ENCODE measurements at places on chromosomes 6 and 20. TPM values are rescaled to one million over a fixed set of nuclear protein-coding genes. Genes with fewer than 3 reads are reported as not detected.

GRCh38 chr6:89412071-89413005, at the start of gene RRAGD:
RRAGD (minus strand) TSS chr6:89412273; CDS start chr6:89411993, 280 bp downstream.
- peak; percentile 1 for DNase-seq

DNA sequence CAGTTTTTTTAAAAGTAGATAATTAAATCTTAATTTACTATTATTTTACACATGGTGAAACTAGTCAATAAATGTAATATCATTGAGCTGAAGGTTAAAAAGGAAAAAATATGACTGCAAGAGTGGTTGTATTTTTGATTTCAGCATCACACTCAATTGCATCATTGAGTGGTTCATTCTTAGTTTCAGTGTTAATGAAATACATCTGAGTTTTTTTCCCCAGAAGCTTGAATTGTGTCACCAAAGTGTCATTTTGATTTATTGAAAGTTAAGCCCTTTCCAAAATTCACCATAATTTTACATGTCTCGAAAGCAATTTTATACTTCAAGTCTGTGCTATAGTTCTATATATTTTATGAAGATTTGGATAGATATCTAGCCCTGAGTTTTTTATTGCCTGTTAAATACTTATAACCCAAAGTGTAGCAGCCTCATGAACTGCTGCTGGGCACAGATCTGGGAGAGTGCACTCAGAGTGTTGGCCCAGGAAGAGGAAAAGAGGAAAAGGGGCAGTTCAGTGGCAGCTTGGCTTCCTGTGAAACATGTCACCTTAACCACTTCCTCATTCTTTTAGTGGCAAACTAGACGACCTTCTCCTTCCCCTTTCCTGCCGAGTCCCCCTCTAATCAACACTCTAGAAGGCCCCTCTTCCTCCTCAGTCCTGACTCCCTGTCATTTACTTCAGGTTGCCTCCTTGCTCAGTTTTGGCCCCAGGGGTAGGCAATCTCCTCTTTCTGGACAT, 140.7 kb downstream of the ESR1 start:
- no peak for DNase-seq

DNA sequence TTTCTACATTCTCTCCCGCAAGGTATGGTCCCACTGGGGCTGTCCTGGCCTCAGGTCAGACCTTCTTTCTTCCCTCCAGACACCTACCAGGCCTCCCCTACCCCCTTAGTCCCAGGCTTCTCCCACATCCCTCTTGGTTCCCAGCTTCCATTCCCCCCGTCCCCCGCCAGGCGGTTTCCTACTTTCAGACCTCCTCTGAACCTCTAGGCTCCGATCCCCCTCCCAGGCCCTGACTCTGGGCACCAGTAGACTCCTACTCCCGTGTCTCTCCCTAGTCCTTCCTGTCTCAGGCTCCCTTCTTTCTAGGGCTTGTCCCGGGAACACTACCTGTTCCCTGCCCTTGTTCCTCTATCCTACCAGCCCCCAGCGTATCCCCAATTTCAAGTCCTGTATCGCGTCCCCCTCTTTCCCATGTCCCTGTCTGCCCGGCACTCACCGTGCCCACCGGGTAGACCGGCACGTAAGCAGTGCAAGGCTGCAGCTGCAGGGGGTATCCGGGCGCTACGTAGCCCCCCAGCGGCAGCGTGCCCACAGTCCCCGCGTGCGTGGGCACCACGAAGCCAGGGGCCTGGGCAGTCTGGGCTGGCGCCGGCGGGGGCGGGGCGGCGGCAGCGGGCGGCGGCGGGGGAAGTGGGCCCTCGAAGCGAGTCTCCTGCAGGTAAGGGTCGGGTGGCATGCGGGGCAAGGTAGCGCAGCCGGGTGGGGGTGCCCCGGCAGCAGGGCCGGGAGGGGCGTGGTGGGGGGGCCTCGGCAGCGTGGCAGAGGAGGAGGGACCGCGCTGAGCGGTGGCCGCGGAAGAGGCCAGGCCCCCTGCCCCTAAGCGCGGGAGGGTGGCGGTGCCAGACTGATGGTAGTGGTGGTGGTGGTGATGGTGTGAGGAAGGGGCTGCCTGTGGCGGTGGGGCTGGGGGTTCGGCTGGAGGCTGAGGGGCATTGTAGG, 1.5 kb downstream of the PRRT1 start:
- DNase-seq: no peak

OPRM1 gene
- polyA plus RNA-seq: not detected

- DNase-seq: no peak
These were observed 73.3 kb downstream of the MAP3K4 start for GRCh38 chr6:161064915-161065314.

GRCh38 chr6:41732591-41733359, 2.6 kb downstream of the TFEB start:
- DNase-seq: no peak

DNA sequence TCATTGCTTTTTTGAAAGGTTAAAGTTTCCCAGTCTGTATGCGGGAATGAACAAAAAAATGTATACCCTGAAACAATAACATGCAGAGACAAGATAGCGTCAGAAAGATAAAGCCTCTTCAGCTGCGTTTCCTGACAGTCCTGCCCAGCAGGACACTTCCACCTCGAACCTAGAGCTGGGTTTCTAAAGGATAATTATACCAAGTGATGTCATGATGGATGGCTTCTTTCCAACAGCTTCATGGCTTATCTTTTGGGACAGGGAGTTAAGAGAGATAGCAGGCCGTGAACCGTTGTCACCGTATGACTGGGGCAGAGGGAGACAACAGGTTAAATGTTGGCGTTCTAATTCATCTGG, 267.6 kb upstream of the SGK1 start:
- no peak for DNase-seq

DNA sequence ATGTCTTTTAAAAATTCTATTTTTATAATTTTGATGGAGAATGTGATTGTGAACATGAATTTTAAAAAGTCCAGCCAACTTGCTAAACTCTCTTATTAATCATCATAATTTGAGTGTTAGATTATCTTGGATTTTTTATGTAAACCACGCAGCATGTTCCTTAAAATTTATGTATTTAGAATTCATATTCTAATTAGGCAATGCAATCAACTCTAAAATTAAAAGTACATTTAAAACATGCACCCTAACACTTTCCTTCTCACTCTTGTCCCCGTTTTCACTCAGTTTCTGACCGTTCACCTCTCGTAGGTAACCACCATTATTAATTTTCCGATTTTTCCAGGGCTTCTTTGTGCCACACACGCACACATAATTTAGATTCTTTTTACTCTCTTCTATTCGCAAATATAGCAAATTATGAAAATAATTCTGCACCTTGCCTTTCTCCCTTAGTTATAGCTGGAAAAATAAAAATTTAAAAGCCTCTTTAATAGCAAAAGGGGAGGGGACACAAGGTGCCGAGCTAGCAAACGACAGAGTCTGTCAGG, 329 bp upstream of the ZKSCAN3 start:
- no peak for DNase-seq

DNA sequence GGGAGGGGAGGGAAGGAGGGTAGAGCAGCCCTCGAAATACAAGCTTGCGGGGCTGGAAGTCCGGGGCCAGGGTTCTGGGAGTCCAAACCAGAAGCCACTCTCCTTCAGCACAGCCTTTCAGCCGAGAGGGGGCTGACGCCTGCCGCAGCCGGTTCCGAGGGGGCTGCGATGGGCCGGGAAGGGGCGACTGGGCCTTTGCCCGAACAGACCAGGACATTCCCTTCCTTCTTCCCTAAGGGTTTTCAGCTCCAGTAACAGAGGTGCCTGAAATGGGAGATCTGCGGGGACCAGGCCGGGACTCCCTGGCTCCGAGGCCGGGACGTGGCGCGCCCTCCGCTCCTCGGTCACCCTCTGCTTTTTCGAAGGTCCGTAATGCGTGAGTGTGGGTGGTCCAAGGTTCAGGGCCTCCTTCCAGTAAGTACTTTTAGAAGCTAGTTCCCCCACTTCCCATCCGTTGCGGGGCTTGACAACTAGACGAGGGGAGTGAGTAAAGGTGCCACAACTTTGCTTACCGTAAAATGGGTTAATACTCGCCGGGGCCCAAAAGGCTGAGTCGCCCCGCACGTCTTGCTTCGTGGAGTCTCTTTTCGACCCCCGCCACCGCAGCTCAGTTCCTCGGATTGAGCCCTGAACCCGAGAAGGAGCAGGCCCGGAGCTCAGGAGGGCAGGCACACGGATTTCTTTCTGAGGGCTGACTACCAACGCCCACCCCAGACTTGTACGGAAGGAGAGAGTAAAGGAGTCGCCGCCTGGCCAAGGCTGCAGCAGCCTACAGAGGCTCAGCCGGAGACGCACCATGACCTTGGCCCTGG, 2.9 kb upstream of the OLIG3 start:
- DNase-seq: no peak

GRCh38 chr6:135568379-135568778, 70.8 kb upstream of the AHI1 start:
- no peak for DNase-seq

Data from foreskin keratinocyte (primary cell).